CD4-positive, alpha-beta T cell treated with Interleukin-12 subunit alpha and Interleukin-12 subunit beta, for 1 hour (primary cell): ENCODE measurements at places on chromosomes 12 and 14.

- DNase-seq: no peak
Measured at GRCh38 chr12:50110762-50111351, 1.2 kb upstream of the COX14 start.

DNA sequence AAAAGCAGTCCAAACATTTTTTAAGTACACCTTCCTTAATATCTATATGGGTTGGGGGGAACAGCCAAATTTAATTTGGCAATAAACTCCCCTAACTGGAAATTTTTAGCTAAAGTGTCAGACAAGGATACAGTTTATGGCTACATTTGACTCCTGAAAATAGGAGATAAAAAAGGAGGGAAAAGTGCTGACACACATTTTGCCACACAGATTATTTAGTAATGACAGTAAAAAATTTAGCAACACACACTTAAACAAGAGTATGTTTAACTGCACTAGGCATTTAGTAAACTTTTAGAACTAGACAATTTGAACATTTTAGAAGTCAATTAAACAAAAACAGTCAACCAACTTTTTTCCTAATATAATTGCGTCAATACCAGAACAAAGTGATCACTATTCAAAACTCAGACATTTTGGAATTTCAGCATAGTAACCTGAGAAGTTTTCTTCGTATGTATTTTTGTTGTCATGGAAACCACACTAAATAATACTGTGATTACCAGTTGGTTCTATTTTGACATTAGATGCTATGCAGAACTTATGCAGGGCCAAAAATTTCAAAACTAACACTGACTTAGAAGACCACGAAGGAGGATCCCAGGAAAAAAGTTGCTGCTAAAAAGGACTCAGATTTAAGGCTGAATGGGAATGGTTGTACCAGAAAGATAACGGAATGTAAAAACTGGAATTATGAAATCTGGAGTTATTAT lies 13.4 kb downstream of the GMFB start:
- no peak for DNase-seq

GRCh38 chr14:100674897-100675619 lies 51.6 kb upstream of the DLK1 start:
- no peak for DNase-seq

DNA sequence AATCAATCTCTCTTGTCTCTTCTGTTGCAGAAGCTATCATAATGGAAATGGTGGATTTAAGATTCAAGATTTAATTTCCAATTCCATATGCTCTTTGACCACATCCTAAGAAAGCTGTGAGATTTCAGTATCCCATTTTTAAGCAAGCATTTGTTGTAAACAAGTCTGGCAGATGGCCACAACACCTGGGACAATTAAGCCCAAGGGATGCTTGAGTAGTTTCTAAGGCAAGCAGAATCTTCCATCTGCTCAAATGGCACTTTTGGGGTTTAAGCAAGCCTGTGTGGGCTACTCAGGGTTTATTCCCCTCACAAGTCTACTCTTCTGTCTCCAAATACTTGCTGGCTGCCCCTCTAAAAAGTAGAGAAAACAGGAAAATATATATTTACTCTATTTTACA lies 304.7 kb upstream of the SYT1 start:
- no peak for DNase-seq

- no peak for DNase-seq
Measured at GRCh38 chr12:57842342-57843294, 3.9 kb downstream of the CTDSP2 start.

GRCh38 chr14:94041551-94042346 lies 15.6 kb downstream of the OTUB2 start:
- no peak for DNase-seq

GRCh38 chr12:3607039-3607720 lies 116.2 kb downstream of the PRMT8 start:
- DNase-seq: no peak

DNA sequence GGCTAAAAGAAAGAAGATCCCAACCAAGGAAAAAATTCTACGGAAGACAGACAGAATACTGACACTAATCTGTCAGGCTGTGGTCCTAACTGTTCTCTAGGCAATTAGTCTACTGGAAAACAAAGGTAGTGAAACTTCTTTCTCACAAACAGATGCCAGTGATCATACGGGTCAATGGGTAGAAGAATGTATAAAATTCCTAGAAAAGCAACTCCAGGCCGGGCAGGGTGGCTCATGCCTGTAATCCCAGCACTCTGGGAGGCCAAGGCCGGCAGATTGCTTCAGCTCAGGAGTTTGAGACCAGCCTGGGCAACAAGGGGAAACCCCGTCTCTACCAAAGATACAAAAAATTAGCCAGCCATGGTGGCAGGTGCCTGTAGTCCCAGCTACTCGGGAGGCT lies 64.8 kb downstream of the HECTD4 start:
- DNase-seq: no peak

DNA sequence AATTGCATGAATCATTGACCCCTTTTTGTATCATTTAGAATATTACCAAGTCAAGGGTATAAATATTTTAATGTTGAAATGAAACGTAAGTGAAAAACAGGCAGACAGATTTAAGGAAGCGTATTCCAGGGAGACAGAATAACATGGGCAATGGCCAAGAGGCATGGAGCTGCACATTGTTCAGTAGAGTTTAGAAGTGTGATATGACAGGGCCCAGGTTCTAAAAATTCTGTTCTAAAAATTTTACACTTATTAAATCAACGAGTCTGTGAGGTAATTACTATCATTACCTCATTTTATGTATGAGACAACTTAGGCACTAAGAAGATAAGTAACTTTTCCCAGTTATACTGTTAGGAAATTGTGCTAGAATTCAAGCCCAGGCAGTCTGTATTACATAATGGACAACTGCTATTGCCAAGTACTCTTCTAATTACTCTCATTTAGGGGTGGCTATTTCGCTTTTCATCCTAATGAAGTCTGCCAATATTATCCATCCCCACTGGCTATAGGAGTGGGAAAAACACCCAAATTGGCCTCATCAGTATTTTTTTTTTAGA lies 103.2 kb upstream of the NAV3 start:
- no peak for DNase-seq

DNA sequence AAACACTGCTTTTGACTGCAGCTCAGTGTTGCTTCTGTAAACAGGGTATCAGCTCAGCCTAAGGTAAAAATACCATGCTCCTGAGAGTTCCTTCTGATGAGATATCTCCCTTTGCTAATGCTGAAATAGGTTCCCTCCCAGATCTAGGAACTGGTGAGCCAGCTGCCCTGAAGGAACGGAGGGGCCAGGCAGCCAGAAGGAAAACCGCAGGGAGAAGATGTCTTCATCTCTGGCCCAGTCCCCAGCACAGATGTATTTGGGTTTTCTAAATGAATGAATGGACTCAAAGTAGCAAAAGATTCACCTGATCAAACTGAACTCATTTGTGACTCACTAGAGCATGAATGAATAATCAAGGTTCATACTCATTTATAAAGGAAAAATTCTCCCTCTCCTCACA lies 247.8 kb downstream of the MSRB3 start:
- DNase-seq: no peak

GRCh38 chr12:112574896-112575558 lies 156.3 kb downstream of the PTPN11 start:
- no peak for DNase-seq

- DNase-seq: no peak
Measured at GRCh38 chr14:96069421-96069820, 30.3 kb downstream of the C14orf132 start.

- DNase-seq: no peak
Measured at GRCh38 chr12:65529771-65530435, 251.4 kb downstream of the MSRB3 start.

GRCh38 chr12:55250944-55251343 lies 6.5 kb downstream of the OR6C74 start:
- DNase-seq: no peak

DNA sequence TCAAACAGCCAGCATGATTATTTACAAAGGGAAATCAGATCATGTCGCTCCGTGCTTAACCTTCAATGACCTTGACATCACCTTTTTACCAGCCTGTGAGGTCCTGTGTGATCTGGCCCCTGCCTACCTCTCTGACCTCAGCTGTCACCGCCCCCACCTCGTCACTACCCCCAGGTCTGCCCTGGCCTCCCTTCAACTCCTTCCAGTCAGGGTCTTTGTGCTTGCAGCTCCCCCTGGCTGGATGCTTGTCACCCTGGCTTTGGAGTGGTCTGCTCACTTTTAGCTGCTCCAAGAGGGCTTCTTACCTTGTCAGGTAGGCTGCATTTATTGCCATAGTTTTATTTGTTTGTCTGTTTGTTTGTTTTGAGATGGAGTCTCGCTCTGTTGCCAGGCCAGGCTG lies 8.2 kb upstream of the MAX start:
- DNase-seq: no peak

DNA sequence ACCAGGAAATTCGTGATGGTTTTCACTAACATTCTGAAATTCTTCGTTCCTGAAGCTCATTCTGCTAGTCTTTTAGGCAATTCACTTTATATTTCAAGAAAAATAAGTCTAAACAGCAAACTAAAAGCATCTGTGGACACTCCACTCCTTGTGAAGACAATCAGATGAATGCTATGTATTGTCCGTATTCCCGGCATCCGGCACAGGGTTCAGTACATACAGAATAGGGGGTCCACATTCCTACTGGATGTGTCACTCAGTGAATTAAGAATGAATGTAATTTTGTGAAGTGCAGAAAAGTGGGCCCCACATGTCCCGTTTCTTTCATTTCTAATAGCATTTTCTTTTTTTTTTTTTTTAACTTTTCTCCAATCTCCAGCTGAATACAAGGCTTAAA lies 241.3 kb downstream of the GRIN2B start:
- DNase-seq: no peak

GRCh38 chr12:3777206-3777809 lies 24.4 kb upstream of the CRACR2A start:
- DNase-seq: peak; percentile 54

GRCh38 chr12:121990692-121991603 lies 30.7 kb upstream of the BCL7A start:
- no peak for DNase-seq

GRCh38 chr14:52154992-52155650 lies 86.3 kb upstream of the NID2 start:
- peak; percentile 29 for DNase-seq

DNA sequence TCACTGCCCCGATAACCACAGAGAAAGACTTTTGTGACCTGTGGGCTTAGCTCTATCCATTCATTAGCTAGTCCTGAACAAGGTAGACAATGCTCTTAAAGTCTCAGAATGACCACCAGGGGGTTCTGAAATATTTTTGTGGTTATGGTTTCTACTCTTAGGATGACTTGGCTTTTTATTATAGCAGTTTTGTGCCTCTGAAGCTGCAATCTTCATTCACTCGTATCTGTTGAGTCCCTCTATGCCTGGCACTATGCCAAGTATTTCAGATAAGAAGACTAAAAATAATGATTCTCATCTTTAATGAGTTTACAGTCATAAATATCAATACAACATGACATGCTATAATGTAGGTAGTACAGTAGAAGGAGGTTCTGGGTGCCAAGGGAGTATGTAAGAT lies 130.8 kb upstream of the TRHDE start:
- DNase-seq: no peak

GRCh38 chr12:69726922-69727321 lies 11.7 kb upstream of the RAB3IP start:
- no peak for DNase-seq

- DNase-seq: no peak
Measured at GRCh38 chr12:3141339-3142321, 64.5 kb downstream of the TSPAN9 start.

GRCh38 chr12:124592050-124592449 lies 24.6 kb upstream of the NCOR2 start:
- DNase-seq: no peak

- DNase-seq: no peak
Measured at GRCh38 chr12:121451961-121452339, 52.0 kb downstream of the RNF34 start.

GRCh38 chr14:91888641-91889476 lies 21.5 kb upstream of the TC2N start:
- no peak for DNase-seq

GRCh38 chr14:42335918-42336317 lies 729.2 kb downstream of the LRFN5 start:
- no peak for DNase-seq

DNA sequence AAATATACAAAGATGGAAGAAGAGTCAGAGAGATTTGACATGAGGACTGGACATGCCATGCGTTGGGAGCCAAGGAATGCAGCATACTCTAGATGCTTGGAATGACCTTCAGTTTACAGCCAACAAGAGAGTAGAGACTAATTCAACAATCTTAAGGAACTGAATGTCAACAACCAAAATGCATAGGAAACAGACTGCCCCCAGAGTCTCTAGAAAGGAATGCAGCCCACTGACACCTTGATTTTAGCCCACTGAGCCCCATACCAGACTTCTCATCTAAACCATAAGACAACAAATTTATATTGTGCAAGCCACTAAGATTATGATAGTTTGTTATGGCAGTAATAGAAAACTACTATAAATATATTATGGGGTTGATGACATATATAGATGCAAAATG lies 611.2 kb downstream of the RPS29 start:
- no peak for DNase-seq

DNA sequence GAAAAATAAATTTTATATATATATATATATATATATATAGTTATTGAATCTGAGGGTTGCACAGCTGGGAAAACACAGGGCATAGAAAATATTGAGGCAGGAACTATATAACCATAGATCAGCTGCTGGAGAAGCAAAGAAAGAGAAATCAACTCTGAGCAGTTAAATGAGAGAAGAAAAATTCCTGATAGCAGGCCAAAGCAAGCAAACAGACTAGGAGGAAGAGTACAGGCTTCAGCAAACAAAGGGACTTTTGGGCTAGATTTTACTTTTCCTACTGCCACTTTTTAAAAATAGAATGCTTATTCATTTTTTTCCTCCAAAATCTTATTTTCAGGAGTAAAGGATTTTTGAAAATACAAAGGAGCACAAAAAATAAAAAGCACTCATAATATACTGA lies 216.0 kb upstream of the PRKD1 start:
- DNase-seq: no peak

DNA sequence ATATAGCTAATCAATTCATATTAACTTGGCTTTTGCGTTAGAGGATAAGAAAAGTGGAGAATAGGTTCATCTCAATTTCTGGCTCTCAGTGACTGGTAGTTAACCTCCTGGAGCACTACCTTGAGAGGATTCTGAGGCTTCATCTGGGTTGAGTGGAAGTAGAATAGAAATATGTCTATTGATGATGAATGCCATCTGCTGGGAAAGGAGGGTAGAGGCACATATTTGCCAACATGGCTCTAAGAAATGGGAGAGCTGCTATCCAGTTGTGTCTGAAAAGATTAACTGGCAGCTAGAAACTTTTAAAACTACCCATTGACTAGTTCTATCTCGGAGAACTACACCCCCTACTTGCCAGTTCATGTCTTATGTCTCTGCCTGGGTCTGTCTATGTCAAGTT lies 530.1 kb downstream of the NRXN3 start:
- DNase-seq: no peak
